ENCODE measurements at places on chromosomes 1 and 21.

GRCh38 chr1:93471284-93471683, 23.4 kb downstream of the FNBP1L start:
- DNase-seq = no peak

GRCh38 chr1:214449371-214449770, 102.0 kb downstream of the PTPN14 start:
- DNase-seq = no peak

GRCh38 chr1:238186887-238187574, 296.3 kb upstream of the ZP4 start:
- DNase-seq = no peak

- DNase-seq = no peak
Measured at GRCh38 chr1:39282537-39283216, 78.2 kb downstream of the MACF1 start.

DNA sequence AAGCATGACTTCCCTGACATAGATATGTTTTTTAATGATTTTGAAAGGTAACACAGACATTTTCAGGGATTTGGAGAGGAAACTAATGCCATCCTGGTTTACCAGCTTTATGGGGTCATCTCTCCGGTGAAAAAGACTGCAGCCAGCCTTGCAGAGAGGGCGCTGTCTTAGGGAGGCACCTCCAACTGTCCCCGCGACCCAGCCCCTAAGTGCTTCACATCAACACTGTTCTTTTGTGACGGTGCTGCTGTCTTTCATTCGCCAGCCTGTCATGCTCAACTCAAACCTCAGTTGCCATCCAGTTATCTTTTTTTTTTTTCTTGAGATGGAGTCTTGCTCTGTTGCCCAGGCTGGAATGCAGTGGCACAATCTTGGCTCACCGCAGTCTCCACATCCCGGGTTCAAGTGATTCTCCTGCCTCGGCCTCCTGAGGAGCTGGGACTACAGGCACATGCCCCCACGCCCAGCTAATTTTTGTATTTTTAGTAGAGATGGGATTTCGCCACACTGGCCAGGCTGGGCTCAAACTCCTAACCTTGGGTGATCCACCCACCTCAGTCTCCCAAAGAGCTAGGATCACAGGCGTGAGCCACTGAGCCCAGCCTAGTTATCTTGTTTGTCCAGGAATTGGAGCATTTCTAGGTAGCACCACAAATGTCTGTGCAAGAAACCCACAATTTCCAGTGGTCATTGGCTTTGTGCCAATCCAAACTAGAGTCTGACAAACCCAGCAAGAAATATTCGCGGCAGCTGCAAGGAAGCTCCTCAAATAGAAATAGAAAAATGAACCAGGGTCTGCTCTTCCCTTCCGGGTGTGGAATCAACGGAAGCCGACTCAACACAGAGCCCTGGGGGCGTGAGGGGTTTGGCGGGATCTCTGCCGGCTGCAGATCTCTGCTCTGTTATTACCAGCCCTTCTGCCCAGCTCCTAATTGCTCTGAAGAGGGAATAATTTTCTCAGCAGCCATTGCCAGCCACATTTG, 24.2 kb downstream of the PDE9A start:
- DNase-seq = peak; percentile 92

- no peak for DNase-seq
Measured at GRCh38 chr1:226525750-226526149, 22.8 kb upstream of the STUM start.

DNA sequence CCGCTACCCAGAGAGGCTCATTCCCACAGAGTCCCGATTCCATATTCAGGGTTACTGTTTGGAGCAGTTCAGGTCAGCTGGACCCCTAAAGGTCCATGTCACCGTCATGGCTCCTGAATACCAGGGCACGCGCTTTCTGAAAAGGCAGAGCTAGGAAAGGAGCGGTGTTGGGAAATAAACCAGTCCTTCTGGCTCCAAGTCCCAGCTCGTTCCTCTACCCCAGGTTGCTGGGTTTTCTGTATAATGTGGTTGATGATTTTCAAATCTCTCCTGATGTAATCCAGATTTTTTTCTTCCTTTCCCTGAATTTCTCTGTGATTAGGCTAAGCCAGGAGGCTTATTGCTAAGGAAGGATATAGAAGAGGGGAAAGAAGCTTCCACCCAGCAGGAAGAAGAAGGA, 14.0 kb upstream of the PKP1 start:
- no peak for DNase-seq

- no peak for DNase-seq
Measured at GRCh38 chr1:209241487-209241886, 342.0 kb upstream of the CAMK1G start.

GRCh38 chr1:3633344-3634058, 8.7 kb downstream of the TPRG1L start:
- no peak for DNase-seq

All from OCI-M1 (cell line).